Fibroblast of skin of left quadriceps (primary cell): ENCODE measurements at places on chromosomes 16 and 17.

DNA sequence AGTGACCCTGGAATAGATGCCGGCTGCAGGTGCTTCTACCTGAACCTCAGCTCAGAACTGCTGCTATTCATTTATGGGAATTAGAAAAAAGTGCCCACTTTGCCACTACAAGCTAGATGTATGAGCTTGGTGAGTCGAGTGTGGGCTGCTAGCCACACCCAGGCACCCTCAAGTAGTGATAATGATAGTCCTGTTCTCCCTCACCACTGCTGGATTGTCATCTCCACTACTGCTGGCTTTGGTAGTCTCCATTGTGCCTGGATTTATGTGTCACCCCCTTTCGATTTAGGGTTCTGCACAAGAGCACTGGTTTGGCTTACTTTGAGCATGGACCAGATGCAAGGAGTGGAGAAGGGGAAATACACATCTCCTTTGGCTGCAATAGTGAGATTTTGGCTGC is 73.0 kb upstream of the N4BP1 start:
- no peak for DNase-seq

- DNase-seq: no peak
These were observed 23.6 kb downstream of the SEZ6 start for GRCh38 chr17:28982131-28982793.

- DNase-seq: no peak
These were observed 29.3 kb upstream of the KDM8 start for GRCh38 chr16:27174007-27174406.

GRCh38 chr16:72884037-72884436 is 163.9 kb downstream of the ZFHX3 start:
- DNase-seq: no peak

DNA sequence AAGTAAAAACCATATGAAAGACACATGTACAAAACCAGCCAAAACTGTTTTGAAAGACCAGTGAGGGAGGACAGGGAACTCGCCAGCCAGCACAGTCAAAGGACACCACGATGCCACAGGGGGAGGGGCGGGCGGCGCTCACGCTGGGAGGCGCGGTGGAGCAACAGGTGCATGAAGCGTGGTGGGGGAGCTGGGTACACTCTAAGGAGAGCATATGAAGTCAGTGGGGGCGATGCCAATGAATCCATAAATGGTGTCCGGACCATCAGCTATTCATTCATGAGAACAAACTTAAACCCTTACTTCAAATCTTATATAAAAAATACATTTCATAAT is 101.0 kb upstream of the DNAH17 start:
- no peak for DNase-seq

GRCh38 chr16:19712418-19713058 is 5.5 kb downstream of the KNOP1 start:
- no peak for DNase-seq

GRCh38 chr17:21602176-21602575 is 90.1 kb upstream of the KCNJ18 start:
- no peak for DNase-seq

- DNase-seq: no peak
These were observed 192.4 kb upstream of the GSE1 start for GRCh38 chr16:85420501-85421337.

GRCh38 chr17:57142925-57143324 is 57.9 kb downstream of the AKAP1 start:
- no peak for DNase-seq

- DNase-seq: no peak
These were observed 1.2 kb downstream of the KRTAP4-2 start for GRCh38 chr17:41176744-41177387.
